T-cell (primary cell): ENCODE measurements at places on chromosomes 16 and 17.
A peak's percentile ranks its signal among the peaks of the same experiment; 100 is the strongest.

DNA sequence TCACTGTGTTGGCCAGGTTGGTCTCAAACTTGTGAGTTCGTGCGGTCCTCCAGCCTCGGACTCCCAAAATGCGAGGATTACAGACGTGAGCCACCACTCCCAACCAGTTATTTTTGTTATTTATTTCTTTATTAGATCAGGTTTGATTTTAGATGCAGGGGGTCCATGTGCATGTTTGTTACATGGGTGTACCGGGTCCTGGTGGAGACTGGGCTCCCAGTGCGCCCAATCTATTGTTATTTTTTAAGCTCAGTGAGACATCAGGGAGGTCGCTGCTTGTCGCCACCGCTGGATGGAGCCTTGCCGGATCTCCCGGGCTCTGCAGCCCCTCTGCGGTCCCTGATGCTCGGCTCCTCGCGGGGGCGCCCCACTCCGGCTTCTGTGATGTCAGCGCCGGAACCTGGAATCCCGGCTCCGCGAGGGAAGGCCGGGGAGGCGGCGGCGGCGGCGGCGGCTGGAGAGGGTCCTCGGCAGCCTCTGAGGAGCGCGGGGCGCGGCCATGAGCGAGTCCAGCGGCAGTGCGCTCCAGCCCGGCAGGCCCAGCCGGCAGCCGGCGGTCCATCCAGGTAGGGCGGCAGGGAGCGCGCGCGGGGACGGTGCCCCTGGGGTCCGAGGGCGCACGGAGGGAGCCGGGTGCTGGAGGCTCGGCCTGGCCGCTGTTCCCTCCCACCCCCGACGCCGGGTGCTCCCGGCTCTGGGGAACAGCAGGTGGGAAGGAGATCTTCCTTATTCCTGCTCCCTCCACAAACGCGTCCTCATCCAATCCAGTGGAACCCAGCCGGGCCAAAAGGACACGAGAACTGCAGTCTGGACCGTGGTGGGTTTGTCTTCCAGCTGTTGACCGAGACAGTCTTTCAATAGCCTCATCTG, at the start of gene TMC7:
Gene TMC7 (plus strand): TSS at position 370 of the 870 bp plus-strand sequence. CDS start 130 bp downstream, at position 500.
- H3K27me3 ChIP-seq, result peaks cover 18% of the 10 kb centered on the region
- no peak within 1 kb of the TSS for H3K27ac ChIP-seq
- peaks cover 3% of the 10 kb centered on the region for H3K4me1 ChIP-seq
- H3K36me3 ChIP-seq, result no peaks in the 10 kb centered on the region

DNA sequence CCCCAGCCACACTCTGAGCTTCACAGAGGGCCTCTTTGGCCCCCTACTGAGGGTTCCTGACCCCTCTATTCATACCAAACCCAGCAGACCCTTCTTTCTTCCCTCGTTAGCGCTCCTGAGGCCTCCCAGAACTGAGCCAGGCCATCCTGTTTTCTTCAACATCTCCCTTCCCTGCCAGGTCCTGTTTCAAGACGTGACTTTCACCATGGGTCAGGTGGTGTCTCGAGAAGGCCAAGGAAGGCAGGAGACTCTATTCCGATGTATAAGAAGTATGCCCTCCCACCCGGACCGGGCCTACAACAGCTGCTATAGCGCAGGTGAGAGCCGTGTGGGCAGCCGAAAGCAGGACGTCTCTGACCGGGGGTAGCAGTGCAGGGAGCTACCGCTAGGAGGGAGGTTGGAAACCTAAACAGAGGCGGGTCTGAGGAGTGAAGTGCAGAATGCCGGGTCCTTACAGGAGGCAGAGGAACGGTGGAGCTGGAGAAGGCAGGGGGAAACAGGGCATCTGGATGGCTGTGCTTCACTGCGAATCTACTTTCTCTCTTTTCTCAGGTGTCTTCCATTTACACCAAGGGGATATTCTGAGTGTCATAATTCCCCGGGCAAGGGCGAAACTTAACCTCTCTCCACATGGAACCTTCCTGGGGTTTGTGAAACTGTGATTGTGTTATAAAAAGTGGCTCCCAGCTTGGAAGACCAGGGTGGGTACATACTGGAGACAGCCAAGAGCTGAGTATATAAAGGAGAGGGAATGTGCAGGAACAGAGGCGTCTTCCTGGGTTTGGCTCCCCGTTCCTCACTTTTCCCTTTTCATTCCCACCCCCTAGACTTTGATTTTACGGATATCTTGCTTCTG, 1.3 kb upstream of the SENP3 start:
- peaks cover 3% of the 10 kb centered on the region for H3K36me3 ChIP-seq
- DNase-seq, result peak; percentile 51
- H3K4me3 ChIP-seq, result peak overlapping the region; percentile 73

DNA sequence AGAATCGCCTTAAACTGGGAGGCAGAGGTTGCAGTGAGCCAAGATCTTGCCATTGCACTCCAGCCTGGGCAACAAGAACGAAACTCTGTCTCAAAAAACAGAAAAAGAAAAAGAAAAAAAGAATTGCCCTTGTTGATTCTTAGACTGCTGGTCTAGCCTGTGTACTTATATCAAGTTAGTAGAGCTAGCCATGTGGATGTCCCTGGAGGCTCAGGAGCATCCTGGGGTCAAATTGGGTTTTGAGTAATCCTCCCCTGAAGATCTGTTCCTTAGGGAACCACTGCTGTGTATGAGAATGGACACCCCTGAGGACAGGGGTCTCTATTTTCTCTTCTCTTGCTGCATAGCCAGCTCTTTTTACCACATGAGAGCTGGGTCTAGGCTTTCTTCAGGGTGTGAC, 21.5 kb downstream of the SLC7A6OS start:
- H3K27me3 ChIP-seq, result no peaks in the 10 kb centered on the region
- peaks cover 15% of the 10 kb centered on the region for H3K36me3 ChIP-seq
- peak overlapping the region; percentile 80 for H3K27ac ChIP-seq
- H3K4me1 ChIP-seq, result peaks cover 93% of the 10 kb centered on the region
- H3K4me3 ChIP-seq, result no peak overlapping the region
- DNase-seq, result no peak

DNA sequence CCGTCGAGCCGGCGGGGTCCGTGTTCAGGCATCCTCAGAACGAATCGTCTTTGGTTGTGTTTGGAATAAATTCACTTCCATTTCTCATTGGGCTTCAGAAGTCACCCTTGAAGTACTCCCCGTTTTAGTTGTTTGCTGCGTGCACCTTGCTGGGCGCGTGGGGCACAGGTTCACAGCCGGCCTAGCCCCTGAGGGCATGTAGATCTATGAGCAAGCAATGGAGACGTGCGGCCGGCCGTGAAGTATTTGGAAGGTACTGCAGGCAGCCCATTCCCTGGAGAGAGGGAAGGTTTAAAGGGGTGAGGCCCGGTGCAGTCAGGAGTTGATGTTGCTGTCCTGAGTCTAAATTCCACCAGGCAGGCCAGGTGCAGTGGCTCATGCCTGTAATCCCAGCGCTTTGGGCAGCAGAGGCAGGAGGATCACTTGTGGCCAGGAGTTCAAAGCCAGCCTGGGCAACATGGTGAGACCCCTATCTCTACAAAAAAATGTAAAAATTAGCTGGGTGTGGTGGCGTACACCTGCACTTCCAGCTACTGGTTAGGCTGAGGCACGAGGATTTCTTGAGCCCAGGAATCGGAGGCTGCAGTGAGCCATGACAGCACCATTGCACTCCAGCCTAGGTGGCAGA, 714 bp downstream of the ACSF3 start:
- peak overlapping the region; percentile 40 for H3K27ac ChIP-seq
- H3K4me3 ChIP-seq, result peak overlapping the region; percentile 67
- H3K36me3 ChIP-seq, result no peaks in the 10 kb centered on the region
- H3K27me3 ChIP-seq, result no peaks in the 10 kb centered on the region

DNA sequence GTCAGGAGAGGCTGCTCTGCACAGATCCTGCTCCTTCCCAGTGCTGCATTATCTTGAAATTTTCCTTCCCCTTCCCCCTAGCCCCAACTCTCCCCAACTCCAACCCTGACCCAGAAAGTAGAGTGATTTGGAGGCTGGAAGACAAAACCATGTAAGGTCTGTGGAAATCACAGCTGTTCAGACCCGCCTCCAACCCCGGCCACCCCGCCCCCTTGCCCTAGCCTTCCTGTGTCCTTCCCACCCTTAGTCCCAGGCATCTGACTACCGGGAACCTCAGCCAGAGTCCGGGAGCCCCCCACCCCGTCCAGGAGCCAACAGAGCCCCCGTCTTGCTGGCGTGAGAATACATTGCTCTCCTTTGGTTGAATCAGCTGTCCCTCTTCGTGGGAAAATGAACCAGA, at the start of gene AOC3:
Gene AOC3 (plus strand): TSS at position 246 of the 400 bp plus-strand sequence. CDS start 145 bp downstream, at position 391.
- H3K27ac ChIP-seq, result no peak within 1 kb of the TSS
- H3K36me3 ChIP-seq, result no peaks in the 10 kb centered on the region
- no peak within 1 kb of the TSS for H3K4me3 ChIP-seq
- no peaks in the 10 kb centered on the region for H3K4me1 ChIP-seq
- DNase-seq, result no peak
- no peaks in the 10 kb centered on the region for H3K27me3 ChIP-seq

DNA sequence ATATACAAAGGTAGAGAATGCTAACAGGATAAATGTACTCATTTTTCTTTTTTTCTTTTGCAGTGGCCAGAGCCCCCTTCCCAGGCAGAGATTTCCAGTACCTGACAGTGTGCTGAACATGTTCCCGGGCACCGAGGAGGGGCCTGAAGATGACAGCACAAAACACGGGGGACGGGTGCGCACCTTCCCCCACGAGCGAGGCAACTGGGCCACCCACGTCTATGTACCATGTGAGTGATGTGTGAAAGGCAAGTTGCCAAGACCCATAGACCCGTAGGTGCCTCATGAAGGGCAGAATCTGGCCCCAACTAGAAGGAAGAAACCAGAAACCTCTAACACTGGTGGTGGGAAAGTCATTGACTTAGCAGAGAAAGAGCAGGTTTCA, 1.2 kb downstream of the USB1 start:
- no peak for DNase-seq
- H3K4me1 ChIP-seq, result peaks cover 45% of the 10 kb centered on the region
- H3K4me3 ChIP-seq, result no peak overlapping the region
- H3K27ac ChIP-seq, result no peak overlapping the region
- peaks cover 22% of the 10 kb centered on the region for H3K36me3 ChIP-seq
- no peaks in the 10 kb centered on the region for H3K27me3 ChIP-seq

DNA sequence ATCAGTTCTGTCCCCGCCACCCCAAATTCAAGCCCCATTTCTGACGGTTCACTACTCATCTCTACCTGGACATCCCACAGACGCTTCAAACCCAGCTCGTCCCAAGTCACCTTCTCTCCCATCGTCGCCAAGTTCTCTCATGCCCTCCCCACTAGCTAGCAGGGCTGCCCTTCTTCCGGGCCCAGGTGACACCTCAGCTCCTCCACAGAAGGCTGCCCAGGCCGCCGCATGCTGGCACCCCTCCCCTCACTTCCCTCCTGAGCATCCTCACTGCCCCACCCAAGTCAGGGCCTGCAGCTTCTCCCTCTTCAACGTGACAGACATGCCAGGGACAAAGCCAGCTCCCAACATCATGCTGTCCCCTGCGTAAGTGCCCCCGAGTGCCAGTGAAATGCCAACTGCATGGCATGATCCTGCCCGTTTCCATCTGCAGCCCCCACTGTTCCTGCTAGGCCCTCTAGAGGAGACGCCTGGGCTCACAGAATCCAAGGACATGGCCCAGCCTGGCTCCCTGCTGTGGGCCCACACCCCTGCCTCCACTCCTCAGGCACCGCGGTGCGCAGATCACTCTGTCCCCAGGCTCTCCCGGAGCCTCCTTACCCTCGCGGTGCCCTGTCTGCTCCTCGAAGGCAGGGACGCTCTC, 5.9 kb downstream of the CYB561 start:
- H3K27ac ChIP-seq, result peak overlapping the region; percentile 81
- DNase-seq, result no peak
- peaks cover 2% of the 10 kb centered on the region for H3K27me3 ChIP-seq

DNA sequence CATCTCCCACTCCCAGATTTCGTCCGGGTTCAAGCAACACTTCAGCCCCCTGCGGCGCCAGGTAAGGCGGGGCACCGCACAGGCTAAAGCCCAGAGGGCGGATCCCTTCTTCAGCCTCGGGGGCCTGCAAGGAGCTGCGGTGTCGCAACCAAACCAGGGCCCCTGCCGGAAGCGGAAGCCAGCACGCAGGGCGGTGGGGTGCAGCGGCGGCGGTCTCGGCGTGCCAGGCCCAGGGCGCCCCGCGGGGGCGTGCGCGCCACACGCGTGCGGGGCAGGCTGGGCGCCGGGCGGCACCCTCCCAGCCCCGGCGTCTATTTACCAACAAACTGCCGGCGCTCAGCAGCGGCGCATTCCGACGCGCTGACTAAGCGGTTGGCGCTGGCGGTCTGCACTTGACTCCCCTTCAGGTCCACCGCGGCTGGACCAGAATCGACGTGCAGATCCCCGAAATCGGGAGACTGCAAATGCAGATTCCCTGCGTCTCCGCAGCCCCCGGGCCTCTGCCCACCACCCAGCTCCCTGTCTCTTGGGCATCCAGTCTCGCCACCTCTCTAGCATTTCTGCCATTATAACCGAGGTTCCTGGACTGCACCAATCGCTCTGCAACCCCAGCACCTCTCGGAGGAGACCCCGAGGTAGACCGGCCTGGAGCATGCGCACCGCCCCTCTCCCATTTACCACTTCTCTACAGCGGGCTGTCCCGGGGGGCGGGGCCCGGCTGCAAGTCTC, 421 bp upstream of the DLX4 start:
- DNase-seq, result peak; percentile 61
- peaks cover 20% of the 10 kb centered on the region for H3K27me3 ChIP-seq
- H3K4me3 ChIP-seq, result peak overlapping the region; percentile 90
- no peak overlapping the region for H3K27ac ChIP-seq
- H3K4me1 ChIP-seq, result peaks cover 9% of the 10 kb centered on the region

DNA sequence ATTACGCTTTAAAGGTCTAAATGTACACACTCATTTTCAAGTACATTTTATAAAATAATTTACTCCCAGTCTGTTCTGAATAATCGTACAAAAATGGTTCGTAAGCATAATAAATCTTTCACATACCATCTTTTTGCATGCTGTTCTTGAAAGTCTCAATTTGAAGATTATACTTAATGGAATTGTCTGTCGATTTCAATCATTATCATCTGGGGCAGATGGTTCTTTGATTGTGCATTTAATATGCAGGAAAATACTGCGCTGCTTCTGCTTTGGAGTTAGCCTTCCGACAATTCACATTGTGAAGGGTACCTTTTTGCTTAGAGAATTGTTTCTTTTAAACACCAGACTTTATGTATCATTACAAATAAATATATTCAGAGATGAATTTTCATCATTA, 262.8 kb downstream of the ABCC12 start:
- no peak overlapping the region for H3K4me3 ChIP-seq
- peaks cover 19% of the 10 kb centered on the region for H3K27me3 ChIP-seq
- H3K27ac ChIP-seq, result no peak overlapping the region
- no peaks in the 10 kb centered on the region for H3K36me3 ChIP-seq
- no peaks in the 10 kb centered on the region for H3K4me1 ChIP-seq

- no peak for DNase-seq
- no peaks in the 10 kb centered on the region for H3K36me3 ChIP-seq
- H3K4me1 ChIP-seq, result peaks cover 31% of the 10 kb centered on the region
- no peaks in the 10 kb centered on the region for H3K27me3 ChIP-seq
- H3K27ac ChIP-seq, result no peak overlapping the region
- H3K4me3 ChIP-seq, result no peak overlapping the region
These were observed 263.9 kb upstream of the TBX2 start for GRCh38 chr17:61135782-61136181.

DNA sequence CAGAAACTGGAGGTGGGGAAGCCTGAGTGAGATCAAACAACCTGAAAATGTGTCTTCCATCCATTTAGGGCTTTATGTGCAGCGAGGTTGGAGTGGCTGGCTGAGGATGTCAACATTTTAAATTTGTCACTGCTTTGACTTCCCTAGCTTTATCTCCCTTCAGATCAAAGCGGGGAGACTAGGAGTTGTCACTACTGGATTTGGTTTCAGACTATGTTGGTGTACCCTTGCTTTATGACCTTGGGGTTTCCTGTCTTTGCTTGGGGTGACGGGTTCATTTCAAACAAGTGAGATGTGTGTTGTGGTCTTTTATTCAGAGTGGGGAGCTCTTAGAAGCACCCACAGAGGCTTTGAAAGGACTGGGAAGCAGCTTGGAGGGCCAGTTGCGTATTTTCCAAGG, 25.6 kb downstream of the MSI2 start:
- peaks cover 11% of the 10 kb centered on the region for H3K36me3 ChIP-seq
- no peak overlapping the region for H3K4me3 ChIP-seq
- H3K27ac ChIP-seq, result no peak overlapping the region
- no peak for DNase-seq
